Heart left ventricle (tissue), 16 donors: ENCODE measurements at places on chromosomes 3 and 15. TPM values are rescaled to one million over a fixed set of nuclear protein-coding genes. Genes with fewer than 3 reads are reported as not detected.

GRCh38 chr15:101070024-101070423 lies 150.9 kb downstream of the LRRK1 start:
- H3K4me1 ChIP-seq = no peaks in the 10 kb centered on the region
- no peak overlapping the region for H3K4me3 ChIP-seq
- H3K36me3 ChIP-seq = no peaks in the 10 kb centered on the region
- peak overlapping the region; percentile 66 for H3K27ac ChIP-seq
- H3K27me3 ChIP-seq = no peaks in the 10 kb centered on the region

The NAALADL2 gene
- 7.7 TPM for total RNA-seq

The GHRL gene
- total RNA-seq = 2.1 TPM

DNA sequence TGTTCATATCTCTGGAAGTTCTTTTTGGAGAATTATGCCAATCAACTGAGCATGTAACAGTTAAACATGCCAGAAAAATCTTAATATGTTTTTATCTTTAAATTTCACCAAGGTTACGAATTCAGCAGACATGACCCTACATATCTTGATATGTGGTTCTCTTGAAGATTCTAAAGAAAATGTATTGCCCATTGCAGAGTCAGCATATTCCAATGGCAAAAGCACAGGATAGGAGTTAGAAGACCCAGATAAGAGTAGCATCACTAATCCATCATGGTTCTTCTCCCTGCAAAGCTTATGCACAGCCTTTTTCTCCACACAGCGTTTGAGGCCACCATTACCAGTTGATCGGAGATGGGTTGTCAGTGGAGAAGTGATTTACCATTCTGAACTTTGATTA lies 402.8 kb downstream of the EPHB1 start:
- no peaks in the 10 kb centered on the region for H3K4me1 ChIP-seq
- no peaks in the 10 kb centered on the region for H3K36me3 ChIP-seq
- no peak overlapping the region for H3K4me3 ChIP-seq
- H3K27ac ChIP-seq = no peak overlapping the region
- H3K27me3 ChIP-seq = no peaks in the 10 kb centered on the region

- no peak overlapping the region for H3K27ac ChIP-seq
- no peak overlapping the region for H3K4me3 ChIP-seq
- no peaks in the 10 kb centered on the region for H3K4me1 ChIP-seq
Observed at GRCh38 chr15:100995471-100996430, 76.6 kb downstream of the LRRK1 start.

DNA sequence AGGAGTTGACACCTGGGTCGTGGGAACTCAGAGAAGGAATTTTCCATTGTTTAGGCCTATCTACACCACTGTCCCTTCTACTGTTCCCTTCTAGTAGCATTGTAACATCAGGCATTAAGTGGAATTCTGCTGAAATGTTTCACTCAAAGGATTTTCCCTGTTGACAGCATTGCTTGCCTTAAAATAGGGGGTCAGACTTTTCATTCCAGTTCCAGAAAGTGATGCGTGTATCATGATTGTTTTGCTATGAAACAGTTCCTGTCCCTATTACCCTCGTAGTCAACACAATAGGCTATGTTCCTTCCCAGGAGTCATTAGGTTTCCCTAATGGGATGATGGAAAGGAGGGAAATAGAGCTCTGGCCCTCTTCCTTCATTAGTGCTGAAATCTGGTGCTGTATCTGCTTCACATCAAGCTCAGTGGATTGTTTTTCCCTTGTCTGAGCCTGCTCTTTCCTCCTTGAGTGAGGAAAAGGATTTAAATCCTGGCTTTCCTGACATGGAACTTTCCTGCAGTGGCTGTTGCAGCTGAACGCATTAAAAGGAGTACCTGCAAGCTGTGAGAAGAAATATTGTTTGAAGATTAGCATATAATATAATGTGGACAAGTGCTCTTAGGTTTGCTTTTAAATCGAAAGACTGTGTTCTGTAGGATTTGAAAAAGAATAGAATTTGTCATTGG lies 195.9 kb downstream of the KLHL25 start:
- H3K27me3 ChIP-seq = no peaks in the 10 kb centered on the region
- H3K4me3 ChIP-seq = no peak overlapping the region
- DNase-seq = no peak
- peak overlapping the region; percentile 42 for H3K27ac ChIP-seq
- peaks cover 57% of the 10 kb centered on the region for H3K36me3 ChIP-seq
- peaks cover 60% of the 10 kb centered on the region for H3K4me1 ChIP-seq
